ENCODE measurements at places on chromosomes 4 and X.
A peak's percentile ranks its signal among the peaks of the same experiment; 100 is the strongest.

DNA sequence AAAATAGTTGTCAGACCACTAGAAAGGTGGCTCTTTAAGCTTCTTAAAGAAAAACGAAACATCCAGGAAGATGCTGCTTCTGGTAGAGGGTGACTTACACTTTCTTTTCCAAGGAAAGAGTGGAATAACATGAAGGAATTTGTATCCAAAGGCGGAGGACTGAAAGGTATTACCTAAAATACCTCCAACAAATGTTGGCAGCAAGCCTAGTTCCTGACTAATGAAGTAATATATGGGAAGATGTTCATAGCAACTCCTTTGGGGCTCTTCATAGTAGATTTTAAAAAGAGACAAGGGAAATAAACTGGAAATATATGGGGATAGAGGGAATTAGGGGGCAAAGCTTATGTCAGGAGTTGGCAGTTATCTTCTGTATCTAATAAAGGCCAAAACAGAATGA is 116.2 kb downstream of the AASDH start:
- no peak overlapping the region for H3K27ac ChIP-seq
- no peaks in the 10 kb centered on the region for H3K4me1 ChIP-seq
- no peaks in the 10 kb centered on the region for H3K36me3 ChIP-seq
- H3K27me3 ChIP-seq, result no peaks in the 10 kb centered on the region
- no peak overlapping the region for H3K4me3 ChIP-seq

- no peak for DNase-seq
- no peak overlapping the region for H3K4me3 ChIP-seq
- no peak overlapping the region for H3K27ac ChIP-seq
- H3K4me1 ChIP-seq, result peaks cover 9% of the 10 kb centered on the region
- H3K36me3 ChIP-seq, result peaks cover 19% of the 10 kb centered on the region
Measured at GRCh38 chr4:37648084-37648817, 37.9 kb downstream of the RELL1 start.

GRCh38 chr4:154738426-154738825 is 5.4 kb upstream of the LRAT start:
- H3K4me1 ChIP-seq, result peaks cover 19% of the 10 kb centered on the region

- H3K36me3 ChIP-seq, result no peaks in the 10 kb centered on the region
- H3K27me3 ChIP-seq, result no peaks in the 10 kb centered on the region
Measured at GRCh38 chrX:104696667-104697066, 130.7 kb downstream of the IL1RAPL2 start.

GRCh38 chrX:45980726-45981125 is 564.5 kb downstream of the ZNF674 start:
- DNase-seq, result no peak
- H3K27ac ChIP-seq, result no peak overlapping the region
- no peaks in the 10 kb centered on the region for H3K4me1 ChIP-seq

DNA sequence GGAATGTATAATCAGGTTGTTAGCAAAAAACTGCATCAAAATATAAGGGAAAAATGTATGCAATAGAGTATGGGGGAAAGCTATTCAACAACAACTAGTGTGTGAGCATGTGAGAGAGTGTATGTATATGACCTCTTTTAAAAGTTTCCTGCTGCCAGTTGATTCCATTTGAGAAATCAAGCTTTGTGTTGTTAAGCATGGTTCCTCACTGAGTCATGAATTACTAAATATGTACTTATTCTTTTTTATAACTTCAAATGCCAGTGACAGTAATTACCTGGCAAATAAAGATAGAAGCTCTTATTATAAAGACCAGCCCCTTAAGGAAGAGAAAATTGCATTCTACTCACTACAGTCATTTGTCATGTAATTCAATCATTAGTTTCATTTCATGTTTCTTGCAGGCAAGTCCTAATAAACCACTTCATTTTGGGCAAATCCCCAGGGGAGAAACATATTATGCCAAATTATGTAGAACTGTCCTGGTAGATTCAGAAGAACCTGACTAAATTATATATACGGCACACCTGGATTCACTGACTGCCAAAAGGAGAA is 19.2 kb downstream of the RASGEF1B start:
- no peaks in the 10 kb centered on the region for H3K4me1 ChIP-seq
- no peak overlapping the region for H3K27ac ChIP-seq
- H3K4me3 ChIP-seq, result no peak overlapping the region
- H3K36me3 ChIP-seq, result peaks cover 3% of the 10 kb centered on the region

DNA sequence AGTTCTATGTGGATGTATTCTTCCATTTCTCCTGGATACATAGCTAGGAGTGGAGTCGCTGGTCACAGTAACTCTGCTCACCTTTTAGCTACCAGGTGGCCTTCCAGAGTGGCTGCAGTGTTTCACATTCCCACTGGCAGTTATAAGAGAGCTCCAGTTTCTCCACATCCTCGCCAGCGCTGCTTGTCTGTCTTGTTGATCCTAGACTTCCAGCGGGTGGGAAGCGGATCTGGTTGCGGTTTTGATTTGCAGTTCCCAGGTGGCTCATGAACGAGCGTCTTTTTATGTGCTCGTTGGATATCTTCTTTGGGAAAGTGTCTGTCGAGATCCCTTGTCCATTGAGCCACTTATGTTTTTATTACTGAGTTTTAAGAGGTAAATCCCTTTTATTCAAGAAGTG is 11.6 kb downstream of the TACC3 start:
- no peak overlapping the region for H3K27ac ChIP-seq
- no peak overlapping the region for H3K4me3 ChIP-seq
- H3K36me3 ChIP-seq, result peaks cover 9% of the 10 kb centered on the region
- DNase-seq, result no peak
- H3K27me3 ChIP-seq, result no peaks in the 10 kb centered on the region

DNA sequence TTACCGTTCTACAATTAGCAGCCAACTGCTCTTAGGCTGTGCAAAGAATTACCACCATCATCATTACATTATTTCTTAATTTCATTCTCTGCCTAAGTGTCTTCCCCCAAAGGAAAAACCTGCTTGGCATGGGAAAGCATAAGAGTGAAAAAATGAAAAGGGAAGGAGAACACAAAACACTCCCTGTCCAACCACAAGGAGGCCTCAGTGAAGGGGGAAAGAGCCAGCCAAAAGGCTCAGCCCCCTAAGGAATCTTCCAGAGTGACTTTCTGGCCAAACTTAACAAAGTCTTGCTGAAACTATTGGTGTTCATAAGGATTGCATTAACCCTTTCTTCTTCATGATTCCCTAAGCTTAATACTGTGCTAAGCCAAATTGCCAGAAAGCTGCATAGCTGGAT is 287.4 kb downstream of the SMARCA1 start:
- DNase-seq, result no peak
- H3K27me3 ChIP-seq, result no peaks in the 10 kb centered on the region
- no peak overlapping the region for H3K27ac ChIP-seq
- H3K36me3 ChIP-seq, result no peaks in the 10 kb centered on the region
- no peak overlapping the region for H3K4me3 ChIP-seq

- H3K27me3 ChIP-seq, result no peaks in the 10 kb centered on the region
- H3K4me1 ChIP-seq, result no peaks in the 10 kb centered on the region
- H3K4me3 ChIP-seq, result no peak overlapping the region
- no peak for DNase-seq
Measured at GRCh38 chr4:108301545-108302251, 133.0 kb upstream of the LEF1 start.

DNA sequence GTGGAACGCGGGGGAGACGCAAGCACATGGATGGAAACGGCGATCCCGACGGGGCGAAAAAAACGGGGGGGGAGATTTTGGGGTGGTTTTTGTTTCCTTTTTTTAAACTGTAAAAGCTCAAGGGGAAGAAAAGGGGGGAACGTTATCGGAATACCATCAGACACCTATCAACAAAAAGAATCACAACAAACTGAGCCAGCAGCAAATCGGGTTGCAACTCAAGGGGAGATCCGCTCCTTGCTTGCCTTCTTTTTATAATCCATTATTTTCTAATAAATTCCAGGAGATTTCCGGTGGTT is 616 bp downstream of the MAML3 start:
- no peaks in the 10 kb centered on the region for H3K36me3 ChIP-seq
- DNase-seq, result no peak
- no peaks in the 10 kb centered on the region for H3K27me3 ChIP-seq
- peak overlapping the region; percentile 94 for H3K27ac ChIP-seq
- peaks cover 15% of the 10 kb centered on the region for H3K4me1 ChIP-seq
- peak overlapping the region; percentile 72 for H3K4me3 ChIP-seq

DNA sequence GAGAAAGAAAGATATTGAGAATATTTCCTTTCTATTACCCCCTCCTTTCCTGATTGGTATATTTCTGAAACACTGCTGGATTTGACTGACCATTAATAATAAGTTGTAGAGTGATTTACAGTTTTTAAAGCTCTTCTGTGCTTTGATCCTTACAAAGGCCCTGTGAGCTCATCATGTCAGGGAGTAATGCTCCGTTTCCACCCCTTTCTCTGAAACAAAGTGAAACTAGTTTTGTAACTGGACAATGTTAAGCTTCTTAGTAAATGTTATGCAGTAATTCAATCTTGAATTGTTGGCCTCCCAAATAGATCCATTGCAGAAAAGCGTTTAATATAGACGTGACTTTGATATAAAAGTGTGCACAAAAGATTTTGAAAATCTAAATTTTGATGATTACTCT is 190.1 kb upstream of the GNPDA2 start:
- no peaks in the 10 kb centered on the region for H3K27me3 ChIP-seq
- peak overlapping the region; percentile 13 for H3K4me3 ChIP-seq
- peak overlapping the region; percentile 0 for H3K27ac ChIP-seq
- H3K4me1 ChIP-seq, result no peaks in the 10 kb centered on the region
- DNase-seq, result no peak

GRCh38 chrX:109874548-109874947 is 128.4 kb upstream of the TMEM164 start:
- H3K4me3 ChIP-seq, result no peak overlapping the region
- no peaks in the 10 kb centered on the region for H3K36me3 ChIP-seq
- no peaks in the 10 kb centered on the region for H3K27me3 ChIP-seq

DNA sequence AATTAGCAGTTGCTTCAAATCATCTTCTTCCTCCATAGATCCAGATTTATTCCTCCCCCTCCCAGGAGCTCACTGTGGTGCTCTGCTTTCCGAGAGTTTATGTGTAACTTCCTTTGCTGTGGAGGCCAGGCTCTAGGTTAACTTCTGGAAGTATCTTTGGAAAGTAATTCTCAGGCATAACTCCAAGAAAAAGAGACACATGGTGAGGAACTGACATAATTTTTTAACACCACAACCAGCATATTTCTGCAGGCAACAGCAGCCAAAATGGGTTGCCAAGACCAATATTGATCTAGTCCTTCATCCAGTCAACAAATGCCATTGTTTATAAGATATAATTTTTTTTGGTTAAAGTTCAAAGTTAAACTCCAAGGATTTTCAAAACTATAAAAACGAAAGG is 114.5 kb upstream of the RBPJ start:
- H3K27me3 ChIP-seq, result no peaks in the 10 kb centered on the region
- peaks cover 26% of the 10 kb centered on the region for H3K4me1 ChIP-seq
- DNase-seq, result no peak
- H3K4me3 ChIP-seq, result no peak overlapping the region
- H3K27ac ChIP-seq, result peak overlapping the region; percentile 58
- no peaks in the 10 kb centered on the region for H3K36me3 ChIP-seq

GRCh38 chr4:114200026-114200425 is 220.6 kb upstream of the ARSJ start:
- H3K27me3 ChIP-seq, result no peaks in the 10 kb centered on the region
- H3K27ac ChIP-seq, result no peak overlapping the region
- DNase-seq, result no peak
- no peaks in the 10 kb centered on the region for H3K4me1 ChIP-seq
- no peaks in the 10 kb centered on the region for H3K36me3 ChIP-seq

DNA sequence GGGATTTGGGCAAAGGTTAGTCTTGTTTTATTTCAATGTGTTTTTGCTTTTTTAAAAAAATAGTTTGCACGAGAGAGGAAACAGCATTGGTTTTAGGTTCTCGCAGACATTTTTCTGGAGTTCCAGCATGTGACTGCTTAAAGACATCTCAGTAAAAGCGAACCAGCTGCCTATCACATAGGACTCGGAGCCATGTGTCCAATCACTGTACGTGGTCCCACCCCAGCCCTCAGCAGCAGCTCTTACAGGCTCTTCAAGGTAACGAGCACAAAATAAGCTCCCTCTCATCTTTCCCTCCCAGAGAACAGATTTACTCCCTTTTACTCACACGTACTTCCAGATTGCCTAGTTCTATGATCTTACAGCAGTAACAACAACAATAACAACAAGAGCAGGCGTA is 68.7 kb downstream of the MCF2 start:
- H3K36me3 ChIP-seq, result no peaks in the 10 kb centered on the region
- no peak overlapping the region for H3K4me3 ChIP-seq
- H3K27me3 ChIP-seq, result no peaks in the 10 kb centered on the region
- DNase-seq, result no peak
- H3K27ac ChIP-seq, result no peak overlapping the region

DNA sequence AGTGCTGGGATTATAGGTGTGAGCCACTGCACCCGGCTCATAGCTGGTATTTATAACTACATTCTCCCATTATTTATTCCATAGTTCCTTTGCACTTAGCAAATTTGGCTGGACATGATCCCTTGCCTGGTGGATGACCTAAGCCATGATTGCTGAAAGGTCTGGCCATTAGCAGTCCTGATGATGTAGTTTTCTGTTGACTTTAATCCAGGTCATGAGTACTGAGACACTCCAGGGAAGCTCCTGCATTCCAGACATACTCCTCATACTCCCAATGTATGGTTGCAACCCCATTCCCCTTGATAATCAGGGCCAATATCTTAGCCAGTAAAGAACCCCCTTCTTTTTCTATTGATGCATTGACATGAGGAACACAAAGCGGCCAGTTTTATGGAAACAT is 24.4 kb upstream of the MGST2 start:
- no peaks in the 10 kb centered on the region for H3K27me3 ChIP-seq
- H3K4me3 ChIP-seq, result no peak overlapping the region
- H3K36me3 ChIP-seq, result no peaks in the 10 kb centered on the region

GRCh38 chrX:11064851-11065600 is 46.1 kb upstream of the HCCS start:
- no peaks in the 10 kb centered on the region for H3K36me3 ChIP-seq
- no peak overlapping the region for H3K27ac ChIP-seq
- no peak for DNase-seq

DNA sequence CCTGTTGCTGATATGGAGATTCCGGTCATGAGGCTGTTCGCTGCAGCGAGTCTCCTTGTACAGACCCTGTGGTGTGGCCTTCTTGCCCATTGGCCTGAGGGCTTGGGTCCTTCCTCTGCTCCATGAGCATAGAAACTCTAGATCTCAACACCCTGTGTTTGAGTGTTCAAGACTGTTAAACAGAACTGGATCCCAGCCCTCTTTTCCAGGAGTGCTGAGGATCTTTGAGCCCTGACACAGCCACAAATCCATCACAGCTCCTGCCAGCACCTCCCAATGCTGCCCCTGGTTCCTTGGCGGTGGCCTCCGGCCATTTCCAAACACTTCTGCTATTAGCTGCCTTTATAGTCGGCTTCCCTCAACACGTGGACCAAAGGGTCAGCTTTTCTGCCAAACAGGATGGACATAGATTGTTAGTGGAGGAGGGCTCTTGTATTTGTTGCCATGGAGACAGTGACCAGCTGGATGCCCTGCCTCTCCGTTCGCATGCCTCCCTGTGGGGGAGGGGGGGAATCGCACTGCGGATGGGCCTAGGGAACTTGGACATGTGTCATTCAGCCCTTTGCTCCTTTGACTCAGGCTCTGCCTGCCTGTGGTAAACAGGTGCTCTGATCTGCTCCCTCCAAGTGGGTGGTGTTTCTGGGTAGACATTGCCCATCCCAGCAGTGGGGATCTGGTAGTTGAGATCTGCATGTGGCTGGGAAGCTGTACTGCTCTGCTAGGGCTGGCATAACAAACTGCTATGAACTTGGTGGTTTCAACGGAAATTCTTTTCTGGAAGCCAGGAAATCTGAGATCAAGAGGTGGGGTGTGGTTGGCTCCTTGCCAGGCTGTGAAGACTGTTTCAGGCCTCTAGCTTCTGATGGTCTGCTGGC is 6.9 kb upstream of the WDR1 start:
- H3K36me3 ChIP-seq, result no peaks in the 10 kb centered on the region
- H3K4me1 ChIP-seq, result peaks cover 12% of the 10 kb centered on the region
- no peak overlapping the region for H3K27ac ChIP-seq
- no peaks in the 10 kb centered on the region for H3K27me3 ChIP-seq
- no peak overlapping the region for H3K4me3 ChIP-seq
